ENCODE measurements at places on chromosomes 4 and X.

GRCh38 chrX:142001934-142002333 is 98.2 kb downstream of the MAGEC1 start:
- DNase-seq = no peak

GRCh38 chr4:142960867-142961644 is 115.0 kb upstream of the INPP4B start:
- DNase-seq = no peak

- no peak for DNase-seq
Measured at GRCh38 chr4:15244354-15244753, 183.5 kb upstream of the C1QTNF7 start.

GRCh38 chr4:7507381-7507780 is 72.7 kb upstream of the PSAPL1 start:
- DNase-seq = no peak

- no peak for DNase-seq
Measured at GRCh38 chrX:136016881-136017280, 31.6 kb downstream of the SLC9A6 start.

DNA sequence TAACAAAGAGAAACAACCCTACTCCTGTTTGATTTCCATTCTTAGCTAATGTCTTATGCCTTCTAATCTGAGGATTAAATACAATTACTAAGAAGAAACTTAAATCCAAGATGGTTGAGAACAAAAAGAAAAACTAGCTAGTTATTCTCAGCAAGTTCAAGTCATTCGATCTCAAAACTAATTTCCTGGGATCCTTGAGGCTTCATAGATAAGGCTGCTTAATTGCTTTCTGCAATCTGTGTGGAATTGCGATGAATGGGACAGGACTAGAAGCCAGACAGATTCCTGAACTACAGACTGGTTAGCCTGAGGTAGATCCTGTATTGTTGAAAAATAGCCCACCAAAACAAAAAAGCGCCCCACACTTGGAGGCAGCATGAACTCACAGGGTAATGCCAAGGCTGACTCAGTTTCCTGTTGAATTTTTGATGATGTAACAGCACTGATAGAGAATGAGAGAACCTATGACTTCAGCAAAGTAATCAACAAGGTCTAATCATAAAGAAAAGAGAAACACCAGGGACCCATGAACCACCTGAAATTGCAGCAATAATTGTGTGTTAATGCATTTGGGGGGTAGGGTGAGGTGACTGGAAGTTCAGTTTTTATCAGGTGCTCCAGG is 33.9 kb downstream of the KLHL15 start:
- no peak for DNase-seq

GRCh38 chr4:168515222-168516011 is 18.6 kb downstream of the PALLD start:
- no peak for DNase-seq

DNA sequence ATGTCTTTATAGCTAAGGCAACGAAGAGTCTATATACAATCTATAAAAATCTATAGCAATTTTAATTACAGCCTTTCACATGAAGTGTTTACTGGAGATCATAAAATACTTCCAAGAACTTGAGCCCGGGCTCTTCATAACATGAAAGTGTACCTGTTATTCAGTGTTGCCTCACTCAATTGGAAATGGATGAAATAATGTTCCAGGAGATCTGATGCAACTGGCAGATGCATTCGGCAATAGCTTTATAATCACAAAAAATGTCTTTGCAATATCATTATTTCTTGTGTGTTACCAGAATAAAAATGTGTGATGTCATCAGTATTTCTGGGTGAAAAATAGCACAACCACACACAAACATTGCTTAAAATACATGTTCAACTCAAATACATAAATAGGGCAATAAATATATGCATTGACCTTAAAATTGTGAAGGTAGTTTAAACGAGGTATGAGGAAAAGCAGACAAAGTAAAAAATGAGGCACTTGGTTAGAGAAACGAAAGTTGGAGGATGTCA is 1266.8 kb upstream of the PCDH7 start:
- no peak for DNase-seq

DNA sequence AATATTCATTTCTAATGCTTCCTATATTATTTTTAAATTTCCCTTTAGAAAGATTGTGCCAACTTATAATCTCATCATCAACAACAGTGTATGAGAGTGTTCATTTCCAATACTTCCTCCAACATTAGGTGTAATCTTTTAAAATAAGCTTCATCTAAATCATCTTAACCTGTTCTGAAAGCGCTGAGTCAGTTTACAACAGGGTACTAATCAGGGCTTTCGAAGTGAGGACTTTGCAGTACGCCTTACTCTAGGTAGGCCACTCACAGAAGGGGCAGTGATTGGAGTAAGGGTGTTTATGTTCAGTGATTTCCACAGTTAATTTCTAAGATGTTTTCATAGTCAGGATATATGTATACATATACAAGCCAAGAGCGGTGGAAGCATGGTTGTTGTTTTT is 87.9 kb downstream of the FRAS1 start:
- no peak for DNase-seq

- DNase-seq = no peak
Measured at GRCh38 chr4:11824566-11824965, 395.9 kb upstream of the HS3ST1 start.

DNA sequence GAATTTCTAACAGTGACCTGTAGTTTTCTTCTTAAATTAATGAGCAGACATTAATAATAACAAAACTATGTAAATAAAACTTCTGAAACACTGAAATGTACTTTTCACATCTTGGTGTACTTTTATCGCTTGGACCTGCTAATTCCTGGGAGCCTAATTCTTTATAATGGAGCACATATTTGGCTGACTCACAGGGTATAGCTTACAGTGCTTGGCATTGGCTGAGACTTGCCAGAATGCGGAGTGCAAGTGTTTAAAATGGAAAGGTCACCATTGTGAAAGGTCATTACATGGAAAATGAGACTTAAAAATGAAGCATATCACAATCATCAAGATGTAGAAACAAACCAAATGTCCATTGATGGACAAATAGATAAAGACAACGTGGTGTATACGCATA is 137.3 kb upstream of the PDLIM3 start:
- DNase-seq = no peak

- no peak for DNase-seq
Measured at GRCh38 chrX:72120837-72121236, 10.9 kb downstream of the RTL5 start.

GRCh38 chrX:1535241-1536041 is 1.5 kb downstream of the P2RY8 start:
- DNase-seq = no peak

GRCh38 chr4:65083076-65083475 is 587.2 kb downstream of the EPHA5 start:
- no peak for DNase-seq

GRCh38 chr4:38688676-38689355 is 24.8 kb downstream of the KLF3 start:
- no peak for DNase-seq

DNA sequence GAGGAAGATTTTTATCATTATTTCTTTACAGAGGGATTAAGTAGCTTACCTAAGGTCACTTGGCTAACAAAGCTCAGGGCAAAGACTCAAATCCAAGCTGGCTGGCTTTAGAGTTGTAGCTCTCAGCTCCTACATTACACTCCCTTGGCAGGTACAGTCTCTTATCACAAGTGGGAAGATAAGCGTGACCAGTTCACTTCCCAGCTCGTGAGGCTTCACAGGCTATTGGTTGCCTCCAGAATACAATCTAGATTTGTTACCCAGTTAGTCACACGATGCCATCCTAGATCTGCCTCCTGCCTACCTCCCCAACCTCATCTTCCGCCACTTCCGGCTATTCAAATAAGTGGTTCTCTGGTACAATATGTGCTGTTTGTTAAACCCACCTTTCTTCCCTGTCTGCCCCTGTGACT is 3.7 kb downstream of the MMRN1 start:
- no peak for DNase-seq

- DNase-seq = no peak
Measured at GRCh38 chrX:40169193-40170101, 71.7 kb upstream of the BCOR start.

GRCh38 chrX:100477958-100478357 is 67.9 kb upstream of the PCDH19 start:
- no peak for DNase-seq

DNA sequence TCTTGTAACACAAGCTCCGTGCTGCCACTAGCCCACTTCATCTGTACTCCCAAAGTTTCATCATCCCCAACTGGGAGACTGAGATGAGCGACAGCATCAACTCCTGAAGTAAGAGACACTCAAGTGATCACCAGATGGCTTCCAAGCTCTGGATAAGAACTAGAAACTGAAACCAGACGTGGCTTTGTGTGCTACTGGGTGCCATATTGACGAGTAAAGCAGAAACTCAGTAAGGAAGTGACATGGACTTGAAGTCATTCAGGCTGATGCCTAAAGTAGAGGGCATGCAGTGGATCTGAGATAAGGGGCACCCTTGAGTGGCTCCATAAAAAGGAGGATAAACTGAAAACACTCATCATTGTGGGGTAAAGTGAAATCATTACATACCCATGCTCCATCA is 72.4 kb downstream of the PCYT1B start:
- DNase-seq = no peak

DNA sequence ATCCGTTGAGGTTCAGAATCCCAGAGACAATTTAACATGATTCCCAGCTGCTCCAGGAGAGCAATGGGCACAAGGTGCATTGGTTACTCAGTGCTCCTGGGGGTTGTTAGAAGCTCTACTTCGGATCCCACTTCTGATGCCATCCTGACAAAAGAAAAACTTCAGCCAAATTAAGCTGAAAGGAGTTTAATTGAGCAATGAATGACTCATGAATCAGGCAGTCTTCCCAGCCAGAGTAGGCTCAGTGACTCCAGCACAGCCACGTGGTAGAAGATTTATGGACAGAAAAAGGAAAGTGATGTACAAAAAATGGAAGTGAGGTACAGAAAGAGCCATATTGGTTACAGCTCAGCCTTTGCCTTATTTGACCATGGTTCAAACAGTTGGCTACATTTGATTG is 95.7 kb downstream of the PWWP3B start:
- DNase-seq = no peak

DNA sequence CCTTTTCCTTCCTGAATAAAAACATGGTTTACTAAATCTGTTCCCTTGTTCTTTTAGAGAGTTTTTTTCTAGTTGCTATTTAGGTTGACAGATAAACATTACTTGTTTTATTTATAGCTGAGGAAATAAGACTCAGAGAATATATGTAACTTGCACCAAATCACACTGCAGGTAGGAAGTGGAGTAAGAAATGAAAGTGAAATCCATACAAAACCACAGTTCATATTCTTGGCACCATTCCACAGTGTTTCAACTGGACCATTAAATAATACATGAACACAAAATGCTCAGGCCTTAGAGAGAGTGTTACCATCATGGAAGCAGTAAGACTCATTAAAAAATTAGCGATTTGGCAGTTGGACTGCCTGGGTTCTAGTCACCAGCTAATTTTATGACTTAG is 326.9 kb upstream of the SLIT2 start:
- no peak for DNase-seq

GRCh38 chr4:15702941-15703403 is at the start of gene BST1:
Gene BST1 (plus strand): TSS chr4:15703065. CDS start chr4:15703145, 80 bp downstream.
- DNase-seq = no peak

DNA sequence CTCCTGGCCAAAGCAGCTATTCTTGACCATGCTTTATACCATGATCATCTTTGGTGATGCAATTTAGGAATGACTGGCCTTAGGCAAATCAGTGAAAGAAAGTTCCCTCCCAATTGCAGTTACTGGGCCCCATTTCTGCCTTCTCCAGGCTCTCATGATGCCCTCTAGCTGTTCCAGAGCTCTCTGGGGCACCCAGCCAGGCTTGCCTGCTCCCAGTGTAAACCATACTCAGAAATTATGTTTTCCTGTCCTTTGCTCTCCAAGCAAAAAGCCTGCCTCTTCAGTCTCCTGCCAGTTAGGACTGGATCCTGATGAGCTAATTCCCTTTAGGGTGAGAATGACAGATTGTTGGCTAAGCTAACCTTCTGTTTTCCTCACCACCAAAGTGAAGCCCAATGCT is 85.3 kb upstream of the RBPJ start:
- DNase-seq = no peak

DNA sequence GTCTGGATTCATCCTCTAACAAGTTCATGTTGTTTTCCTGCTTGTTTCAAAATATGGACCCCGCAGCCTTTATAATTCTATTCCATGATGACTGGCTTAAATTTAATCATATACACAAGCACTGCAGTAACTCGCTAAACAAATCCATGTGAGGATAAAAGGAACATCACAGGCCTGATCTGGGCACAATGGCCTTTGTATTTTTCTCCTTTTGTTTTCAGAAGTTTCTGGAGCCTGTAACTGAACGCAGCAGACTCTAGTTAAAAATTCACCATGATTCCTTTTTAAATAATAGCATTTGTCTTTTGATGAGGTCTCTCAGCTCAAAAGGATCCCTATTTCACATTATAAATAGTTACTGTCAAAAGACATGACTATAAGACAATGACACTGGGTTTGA is 30.2 kb upstream of the TMEM184C start:
- no peak for DNase-seq

DNA sequence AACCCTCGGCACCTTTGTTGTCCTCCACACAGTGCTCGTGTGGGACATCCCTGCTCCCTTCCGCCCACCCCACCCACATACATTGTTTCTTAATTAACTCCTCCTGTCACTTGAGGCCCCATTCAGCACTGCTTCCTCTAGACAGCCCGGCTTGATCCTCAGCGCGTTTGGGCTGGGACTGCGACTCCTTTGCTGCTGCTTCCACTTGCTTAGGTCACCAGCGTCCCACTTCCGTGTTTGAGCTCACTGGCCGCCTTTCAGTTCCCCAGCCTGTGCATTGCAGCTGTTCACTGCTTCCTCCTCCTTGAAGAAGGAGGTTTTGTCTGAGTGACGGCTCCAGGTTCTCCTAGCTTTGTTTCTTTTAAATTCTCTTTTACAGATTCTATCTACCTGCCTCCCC is 16.1 kb downstream of the RNF4 start:
- no peak for DNase-seq

DNA sequence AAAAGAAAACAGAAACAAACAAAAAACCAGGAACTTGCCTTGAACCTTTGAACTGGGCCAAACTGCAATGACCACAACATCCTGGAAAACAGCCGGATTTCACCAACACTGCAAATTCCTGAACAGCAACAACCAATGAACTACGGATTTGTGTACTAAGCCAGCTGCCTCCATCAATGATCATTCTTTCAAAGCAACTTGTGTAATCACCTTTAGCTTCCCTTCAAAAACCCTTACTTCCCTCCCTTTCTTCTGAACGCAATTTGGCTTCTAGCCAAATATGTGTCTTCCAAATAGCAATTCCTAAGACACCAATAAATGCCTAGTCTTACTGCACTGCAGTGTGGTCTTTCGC is 98.5 kb upstream of the FAM47C start:
- DNase-seq = no peak

DNA sequence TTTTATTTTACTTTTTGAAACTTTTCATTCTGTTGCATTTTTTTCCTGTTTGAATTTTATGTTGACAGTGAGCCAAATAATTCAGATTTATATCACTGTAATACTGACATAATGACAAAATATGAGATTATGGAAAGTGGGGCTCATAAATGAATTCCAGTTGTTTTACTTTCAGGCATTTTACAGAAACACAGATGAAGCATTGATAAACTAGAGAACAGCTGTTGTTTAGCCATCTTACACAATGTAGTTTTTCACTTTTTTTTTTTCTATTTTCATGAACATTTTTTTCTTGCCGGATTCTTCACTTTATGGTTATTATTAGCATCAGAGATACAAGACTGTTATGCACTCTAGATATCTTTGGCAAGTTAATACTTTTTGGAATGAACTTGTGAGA is 91.7 kb upstream of the PAQR3 start:
- DNase-seq = no peak

Data from vagina (tissue), 2 donors.